ENCODE measurements at places on chromosomes 5 and 9.

DNA sequence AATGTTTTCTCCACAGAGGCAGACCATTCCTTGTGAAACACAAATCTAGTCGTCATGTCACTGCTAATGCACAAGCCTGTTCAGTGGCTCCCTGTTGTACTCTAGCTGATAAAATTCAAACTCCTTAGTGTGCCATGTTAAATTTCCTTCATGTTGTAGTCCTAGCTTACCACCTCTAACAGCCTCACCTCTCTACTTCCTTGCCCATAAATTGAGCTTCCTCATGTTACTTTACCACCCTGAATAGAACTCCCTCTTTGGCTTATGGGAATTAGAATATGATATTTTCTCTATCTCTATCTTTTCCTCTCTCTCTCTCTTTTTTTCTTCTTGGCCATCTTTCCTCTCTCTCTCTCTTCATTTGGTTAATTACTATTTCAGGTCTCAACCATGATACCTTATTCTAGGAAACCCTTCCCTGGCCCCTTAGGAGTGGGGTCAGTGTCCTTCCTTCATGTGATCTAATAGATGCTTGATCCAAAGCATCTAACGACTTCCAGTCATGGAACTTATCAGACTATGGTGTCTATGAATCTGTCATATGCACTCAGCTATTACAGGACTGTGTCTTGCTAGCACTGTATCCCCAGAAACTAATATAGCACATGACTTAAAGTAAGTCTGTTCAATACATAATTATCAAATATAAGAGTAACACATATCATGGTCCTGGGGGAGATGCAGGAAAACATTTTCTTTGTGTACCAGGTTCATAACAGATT, 31.5 kb upstream of the ALDH1A1 start:
- no peak for DNase-seq

DNA sequence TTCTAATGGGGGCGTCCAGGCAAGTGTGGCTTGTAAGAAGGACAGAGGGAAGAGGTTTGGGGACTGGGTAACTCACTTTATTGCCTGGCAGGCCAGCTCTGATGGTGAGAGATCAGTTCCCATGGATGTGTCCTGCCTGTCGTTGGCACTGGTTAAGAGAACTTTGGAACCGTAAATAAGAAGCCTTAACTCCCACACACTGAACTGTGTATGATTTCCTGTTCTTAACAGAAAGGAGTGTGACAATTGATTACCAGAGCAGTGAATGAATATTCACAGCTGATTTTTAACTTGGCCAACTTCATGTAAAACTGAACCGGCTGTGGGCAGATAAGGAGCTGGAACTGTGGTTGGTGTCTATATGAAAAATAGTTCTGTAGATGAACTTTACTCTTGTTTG, 63.2 kb downstream of the MEGF10 start:
- no peak for DNase-seq

DNA sequence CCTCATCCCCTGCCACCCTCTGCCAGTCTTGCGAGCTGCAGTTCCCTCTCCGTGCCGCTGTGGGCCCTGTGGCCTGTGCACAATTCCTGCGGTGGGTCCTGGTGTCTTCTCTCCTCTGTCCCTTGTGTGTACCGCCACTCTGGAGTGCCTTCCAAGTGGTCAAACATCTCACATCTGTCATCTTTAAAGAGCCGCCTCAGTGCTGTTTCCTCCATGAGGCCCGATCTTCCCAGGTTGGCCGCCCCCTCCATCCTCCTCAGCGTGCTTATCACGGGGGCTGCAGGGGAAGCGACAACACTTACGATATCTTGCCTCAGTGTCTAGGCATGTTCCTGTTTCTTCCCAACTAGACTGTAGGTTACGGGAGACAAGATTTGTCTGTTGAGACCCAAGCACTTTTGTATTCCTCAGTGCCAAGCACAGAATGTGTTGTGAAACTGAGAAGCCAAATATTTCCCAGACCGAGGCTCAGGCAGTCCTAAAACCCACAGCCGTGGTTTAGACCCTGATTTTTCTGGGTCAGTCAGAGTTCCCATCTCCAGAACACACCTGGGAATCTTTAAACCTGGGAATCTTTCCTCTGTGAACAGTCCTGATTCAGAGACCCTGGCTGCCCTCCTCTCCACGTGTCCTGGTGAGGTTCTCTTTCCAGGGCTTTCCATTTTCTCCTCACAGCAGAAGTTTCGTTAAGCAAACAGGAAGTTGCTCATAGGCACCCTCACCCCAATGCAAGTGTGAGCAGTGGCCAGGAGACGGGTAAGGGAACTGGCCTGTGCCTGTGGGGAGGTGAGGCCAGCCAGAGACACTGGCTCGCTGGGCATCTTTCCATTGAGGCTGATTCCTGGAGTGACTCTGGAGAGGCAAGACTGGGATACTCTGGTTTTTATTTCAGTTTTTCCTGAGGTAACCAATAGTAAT, 28.8 kb downstream of the SLC46A2 start:
- DNase-seq = no peak

- no peak for DNase-seq
Measured at GRCh38 chr5:131593921-131594320, 41.1 kb downstream of the RAPGEF6 start.

- no peak for DNase-seq
Measured at GRCh38 chr5:154101184-154101583, 62.4 kb downstream of the MFAP3 start.

GRCh38 chr9:130634191-130634768, 30.1 kb upstream of the PRDM12 start:
- no peak for DNase-seq

GRCh38 chr5:121500310-121500709, 351.4 kb upstream of the FTMT start:
- DNase-seq = no peak

GRCh38 chr9:121709798-121710197, 58.4 kb downstream of the DAB2IP start:
- no peak for DNase-seq

- no peak for DNase-seq
Measured at GRCh38 chr5:142600611-142601358, 85.1 kb downstream of the FGF1 start.

Measured in activated T-helper 1 cell treated with Interleukin-2 at 50 U/mL for 16 hours (primary cell).